Left renal pelvis (tissue), 4 donors: ENCODE measurements at places on chromosomes 3 and 15. TPM values are rescaled to one million over a fixed set of nuclear protein-coding genes. Genes with fewer than 3 reads are reported as not detected.

Gene FBN1
- polyA plus RNA-seq: 129 TPM

Gene CHDH
- 8.5 TPM for polyA plus RNA-seq

DNA sequence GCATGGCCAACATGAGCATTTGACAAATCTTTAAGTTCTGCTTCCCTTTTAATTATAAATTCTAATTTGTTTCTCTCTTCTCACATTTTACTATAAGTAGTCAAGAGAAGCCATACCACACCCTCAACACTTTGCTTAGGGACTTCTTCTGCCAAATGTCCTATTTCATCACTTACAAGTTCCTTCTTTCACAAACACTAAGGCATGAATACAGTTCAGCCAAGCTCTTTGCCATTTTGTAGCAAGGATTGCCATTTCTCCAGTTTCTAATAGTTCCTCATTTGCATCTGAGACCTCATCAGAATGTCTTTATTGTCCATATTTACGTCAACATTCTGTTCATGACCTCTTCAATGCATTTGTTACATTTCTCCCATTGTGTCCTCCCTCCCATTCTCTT lies 29.4 kb downstream of the SLC22A14 start:
- no peak for DNase-seq

DNA sequence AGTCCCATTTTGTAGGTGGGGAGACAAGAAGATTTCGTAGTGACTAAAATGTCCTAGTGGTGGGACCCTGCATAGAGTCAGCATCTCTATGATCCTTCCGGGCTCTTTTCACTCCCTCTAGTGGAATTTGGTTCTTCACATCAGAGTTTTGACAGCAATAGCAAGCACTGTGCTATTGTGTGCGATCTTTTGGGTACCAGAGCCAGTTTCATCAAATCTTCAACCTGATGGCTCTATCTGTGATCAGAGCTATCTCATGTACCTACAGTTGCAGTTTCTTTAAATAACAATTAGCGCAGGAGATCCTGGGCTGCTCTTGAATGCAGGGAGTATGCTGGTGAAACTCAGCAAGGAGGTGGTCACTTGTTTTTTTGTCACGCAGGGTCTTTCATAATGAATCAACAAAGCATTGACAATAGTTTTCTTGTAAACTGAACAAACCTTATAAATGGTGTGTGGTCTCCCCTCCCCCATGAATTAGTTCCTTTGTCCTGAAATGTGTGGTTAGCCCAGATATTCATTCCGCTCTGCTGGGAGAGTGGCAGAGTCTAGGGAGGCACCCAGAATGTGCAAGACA lies 257.2 kb upstream of the SOX2 start:
- DNase-seq: no peak

DNA sequence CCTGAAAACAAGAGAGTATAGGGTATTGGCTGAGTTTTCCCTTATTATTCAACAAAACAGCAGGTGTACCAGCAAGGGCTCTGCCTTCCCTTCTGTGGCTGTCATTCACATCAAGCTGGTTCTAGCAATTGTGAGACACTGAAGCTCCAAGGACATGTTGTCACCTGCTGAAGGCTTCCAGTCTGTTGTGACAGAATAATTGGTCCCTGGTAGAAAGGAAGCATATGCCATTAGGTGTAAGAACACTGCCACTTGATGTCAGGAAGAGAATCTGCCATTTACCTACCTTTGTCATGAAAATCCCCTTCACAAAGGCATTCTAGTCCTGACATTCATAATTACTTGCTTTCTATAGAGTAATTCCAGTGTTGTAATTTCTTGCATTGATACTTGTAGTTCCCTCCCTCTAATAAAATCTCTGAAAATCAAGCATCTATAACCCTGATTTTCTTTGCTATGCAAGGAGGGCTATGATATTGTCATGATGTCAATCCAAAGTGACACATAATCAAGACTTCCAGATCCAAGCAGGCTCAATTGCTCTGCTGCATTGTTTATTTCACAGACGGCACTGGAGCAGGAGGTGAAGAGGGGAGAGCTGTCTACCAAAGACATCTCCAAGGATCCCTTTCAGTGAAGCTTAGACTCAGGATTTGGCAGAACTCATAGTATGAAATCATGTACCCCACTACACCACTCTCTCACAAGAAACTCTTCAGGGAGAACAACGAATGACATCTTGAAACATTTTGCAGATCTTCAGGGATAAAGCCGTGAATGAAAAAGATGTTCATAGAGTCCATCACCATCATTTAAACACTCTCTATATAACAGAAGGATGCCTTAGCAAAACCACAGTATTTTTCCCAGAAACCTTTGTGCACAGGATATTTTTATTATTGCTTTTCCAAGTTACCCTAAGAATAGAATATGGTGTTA lies 425.3 kb downstream of the RBMS3 start:
- no peak for DNase-seq
